Esophagus mucosa (tissue), 1 donor: ENCODE measurements at places on chromosomes 5 and 9. TPM values are rescaled to one million over a fixed set of nuclear protein-coding genes. Genes with fewer than 3 reads are reported as not detected.

- ATAC-seq: no peak
Measured at GRCh38 chr5:158139161-158139560, 280.2 kb upstream of the CLINT1 start.

TTC23L gene
- not detected for total RNA-seq

LCN9 gene
- not detected for total RNA-seq

NME5 gene
- total RNA-seq: 0.44 TPM

DNA sequence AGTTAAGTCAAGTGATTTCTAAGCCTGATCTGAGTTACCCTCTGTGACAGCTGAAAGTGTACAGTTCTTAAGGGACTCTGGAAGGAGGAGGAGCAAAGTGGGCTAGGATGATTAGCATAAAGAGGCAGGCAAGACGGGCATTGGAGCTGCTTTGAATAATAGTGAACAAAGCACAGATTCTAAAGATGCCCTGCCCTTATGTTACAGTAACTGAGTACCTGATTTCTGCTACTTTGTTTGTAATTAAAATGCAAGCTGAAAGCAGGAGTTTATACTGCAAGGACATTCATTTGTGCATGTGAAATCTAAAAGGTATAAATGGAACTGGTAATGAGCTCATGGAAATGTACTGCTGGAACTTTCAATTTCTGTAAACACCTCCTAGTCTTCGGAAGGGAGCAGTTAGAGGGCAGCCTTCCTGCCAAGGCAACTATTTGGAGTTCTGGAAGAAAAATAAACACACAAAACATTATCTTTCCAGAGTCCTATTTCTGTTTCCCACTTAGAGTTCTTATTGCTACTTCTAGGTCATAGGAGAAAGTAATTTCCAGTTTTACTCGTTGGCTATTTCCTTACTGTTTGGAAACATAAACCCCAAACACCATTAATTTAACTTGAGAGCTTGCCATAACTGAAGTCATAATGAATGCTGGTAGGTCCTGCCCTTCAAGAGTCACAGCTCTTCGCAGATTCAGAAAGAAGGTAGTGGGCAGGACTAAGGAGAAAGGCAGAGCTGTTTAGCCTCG lies at the start of gene RANBP3L:
Gene RANBP3L, minus strand, starts transcription at position 45 of the 746 bp plus-strand sequence. CDS start 486 bp downstream, outside the sequence.
- ATAC-seq: peak; percentile 56

ARSI gene
- total RNA-seq: 1.7 TPM

GRCh38 chr9:136310273-136311030 lies 6.6 kb upstream of the CCDC187 start:
- no peak for ATAC-seq

DNA sequence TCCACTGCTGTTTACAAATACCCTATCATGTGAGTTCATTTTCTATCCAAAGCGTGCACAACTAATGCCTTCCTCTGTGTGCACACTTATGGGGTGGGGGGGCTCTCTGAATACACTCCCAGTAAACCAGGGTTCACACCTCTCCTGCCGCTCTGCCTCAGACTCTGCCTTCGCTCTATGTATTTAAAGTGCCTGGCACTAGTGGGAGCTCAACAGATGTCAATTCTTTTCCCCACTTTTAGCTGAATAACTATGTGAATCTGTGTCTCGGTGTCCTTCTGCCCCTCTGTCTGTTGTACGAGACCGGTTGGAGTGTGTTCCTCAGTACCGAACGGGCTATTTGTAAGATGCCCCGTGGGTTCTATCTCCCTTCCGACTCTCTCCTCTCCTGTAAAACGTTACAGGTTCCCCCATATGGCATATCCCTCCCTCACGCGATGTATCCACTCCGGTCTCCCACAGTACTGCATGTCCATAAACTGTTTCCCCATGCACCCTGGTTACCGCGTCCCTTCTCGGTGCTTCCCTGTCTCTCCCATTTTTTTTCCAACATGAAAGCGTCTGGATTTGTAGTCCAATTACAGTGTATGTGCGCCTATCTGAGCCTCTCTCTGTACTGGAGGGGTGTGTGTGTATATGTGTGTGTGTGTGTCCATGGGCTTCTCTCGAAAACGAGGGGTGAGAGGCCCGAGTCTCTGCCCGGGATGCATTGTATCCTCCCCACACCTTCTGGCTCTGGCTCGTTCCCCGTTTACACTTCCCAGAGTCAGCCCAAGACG lies 1.6 kb downstream of the ELL2 start:
- no peak for ATAC-seq

DNA sequence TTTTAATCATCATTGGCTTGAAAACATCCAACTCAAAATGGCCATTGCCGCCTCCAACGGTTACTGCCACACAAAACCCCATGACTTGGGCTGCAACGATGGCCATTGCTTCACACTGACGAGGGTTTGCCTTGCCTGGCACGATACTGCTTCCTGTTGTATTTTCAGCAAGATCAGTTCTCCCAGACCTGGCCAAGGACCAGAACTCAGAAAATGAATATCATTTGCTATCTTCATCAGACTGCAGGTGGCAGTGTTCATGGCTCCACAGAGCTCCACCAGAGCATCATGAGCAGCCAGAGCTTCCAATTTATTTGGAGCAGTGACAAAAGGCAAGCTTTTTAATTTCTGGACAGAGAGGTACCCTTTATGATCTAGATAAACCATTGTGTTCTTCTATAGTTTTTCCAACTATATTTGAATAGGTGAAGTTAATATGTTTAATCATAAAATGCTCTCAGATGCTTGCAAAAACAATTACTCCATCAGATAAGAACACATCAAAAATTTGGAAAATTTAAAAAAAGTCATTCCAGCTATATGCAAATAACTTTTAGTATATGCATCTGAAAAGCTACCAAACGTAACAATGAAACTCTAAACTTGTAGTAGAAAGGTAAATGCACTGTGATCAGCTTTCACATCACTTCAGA lies 10.4 kb downstream of the AMACR start:
- peak; percentile 82 for ATAC-seq

HNRNPA0 gene
- 17.9 TPM for total RNA-seq

GRCh38 chr5:63022403-63022802 lies 443.8 kb downstream of the LRRC70 start:
- ATAC-seq: no peak

DNA sequence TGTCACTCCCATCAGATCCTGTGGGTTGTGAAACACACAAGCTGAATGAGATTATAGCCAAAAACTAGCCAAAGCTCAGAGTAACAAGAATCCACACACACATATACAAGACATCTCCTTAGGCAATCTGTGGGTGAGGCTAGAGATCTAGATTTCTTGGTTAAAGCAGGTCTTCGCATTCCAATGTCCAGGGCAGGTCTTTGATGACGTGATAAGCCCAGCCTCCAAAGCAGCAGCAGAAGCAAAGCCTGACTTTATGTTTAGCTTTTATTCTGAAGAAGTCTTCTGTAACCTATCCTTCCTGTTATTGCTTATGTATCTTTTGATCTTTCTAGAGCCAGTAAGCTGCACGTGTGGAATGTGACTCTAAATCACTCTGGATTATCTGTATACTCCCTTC lies 199.1 kb upstream of the SLC30A5 start:
- ATAC-seq: no peak

SPATA31D4 gene
- not detected for total RNA-seq

GRCh38 chr5:76199336-76200318 lies 116.4 kb downstream of the SV2C start:
- ATAC-seq: no peak

- ATAC-seq: no peak
Measured at GRCh38 chr5:65105301-65105700, 336.6 kb downstream of the CWC27 start.

GRCh38 chr9:71270554-71270953 lies 149.1 kb upstream of the TRPM3 start:
- ATAC-seq: peak; percentile 33

DNA sequence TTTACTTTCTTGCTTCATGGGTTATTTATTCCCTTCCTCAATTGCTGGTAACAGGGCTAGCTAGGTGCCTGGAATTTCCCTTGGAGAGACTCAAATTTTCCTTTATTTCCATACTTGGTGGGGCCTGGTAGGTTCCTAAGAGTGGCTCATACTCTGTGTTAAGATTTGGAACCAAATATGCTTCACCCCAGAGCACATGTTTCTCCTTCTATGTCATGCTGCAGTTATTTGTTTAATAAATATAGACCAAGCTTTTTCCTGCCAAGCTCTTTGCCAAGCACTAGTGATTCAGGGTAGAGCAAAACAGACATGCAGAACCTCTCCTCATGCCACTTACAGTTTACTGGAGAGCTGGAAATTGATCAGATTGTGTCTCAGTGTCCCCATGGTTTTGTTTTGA lies 290.3 kb upstream of the SGCD start:
- ATAC-seq: no peak

- no peak for ATAC-seq
Measured at GRCh38 chr9:15354713-15355112, 47.7 kb upstream of the TTC39B start.

- peak; percentile 6 for ATAC-seq
Measured at GRCh38 chr9:124285903-124286291, 28.1 kb downstream of the NEK6 start.

INSL6 gene
- total RNA-seq: not detected
